ENCODE measurements at places on chromosomes 2 and 18.

DNA sequence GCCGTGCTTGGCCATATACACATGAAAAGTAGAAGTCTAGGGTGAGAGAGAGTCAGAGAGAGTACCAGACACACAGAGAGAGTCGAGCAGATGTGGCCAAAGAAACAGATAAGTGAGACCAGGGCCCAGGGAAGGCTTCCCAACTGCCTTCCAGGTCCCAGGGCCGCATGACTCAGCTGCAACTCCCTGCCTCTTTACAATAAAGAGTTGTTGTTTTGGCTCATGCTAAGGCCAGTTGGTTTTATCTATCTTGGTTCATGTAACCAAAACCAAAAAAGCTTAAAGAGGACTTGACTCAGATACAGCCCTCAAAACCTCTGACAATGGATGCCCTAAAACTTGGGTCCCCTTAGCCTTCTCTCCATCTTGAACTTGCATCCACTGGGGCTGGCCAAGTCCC is 36.9 kb downstream of the REEP1 start:
- DNase-seq = no peak

- DNase-seq = no peak
Measured at GRCh38 chr2:122523143-122523542, 767.7 kb downstream of the TSN start.

DNA sequence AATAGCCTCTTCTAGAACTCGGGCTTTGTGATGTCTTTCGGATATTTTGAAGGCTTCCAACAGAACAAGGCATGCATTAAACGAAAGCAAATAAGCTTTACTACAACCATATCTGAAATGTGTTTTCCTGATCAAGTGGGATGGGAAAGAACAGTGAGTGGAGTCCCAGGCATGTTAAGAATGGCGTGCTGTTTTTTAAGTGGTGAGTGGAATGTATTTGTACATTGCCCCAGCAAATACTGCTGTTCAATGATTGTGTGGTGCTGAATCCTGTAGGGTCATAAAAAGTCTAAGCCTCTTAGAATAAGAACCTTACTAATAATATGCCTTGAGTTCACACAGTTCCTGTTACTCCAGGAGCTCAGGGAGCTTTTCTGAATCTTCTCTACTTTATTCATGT is 52.5 kb downstream of the POMC start:
- no peak for DNase-seq

GRCh38 chr2:237431372-237431771 is 17.4 kb upstream of the COL6A3 start:
- no peak for DNase-seq

DNA sequence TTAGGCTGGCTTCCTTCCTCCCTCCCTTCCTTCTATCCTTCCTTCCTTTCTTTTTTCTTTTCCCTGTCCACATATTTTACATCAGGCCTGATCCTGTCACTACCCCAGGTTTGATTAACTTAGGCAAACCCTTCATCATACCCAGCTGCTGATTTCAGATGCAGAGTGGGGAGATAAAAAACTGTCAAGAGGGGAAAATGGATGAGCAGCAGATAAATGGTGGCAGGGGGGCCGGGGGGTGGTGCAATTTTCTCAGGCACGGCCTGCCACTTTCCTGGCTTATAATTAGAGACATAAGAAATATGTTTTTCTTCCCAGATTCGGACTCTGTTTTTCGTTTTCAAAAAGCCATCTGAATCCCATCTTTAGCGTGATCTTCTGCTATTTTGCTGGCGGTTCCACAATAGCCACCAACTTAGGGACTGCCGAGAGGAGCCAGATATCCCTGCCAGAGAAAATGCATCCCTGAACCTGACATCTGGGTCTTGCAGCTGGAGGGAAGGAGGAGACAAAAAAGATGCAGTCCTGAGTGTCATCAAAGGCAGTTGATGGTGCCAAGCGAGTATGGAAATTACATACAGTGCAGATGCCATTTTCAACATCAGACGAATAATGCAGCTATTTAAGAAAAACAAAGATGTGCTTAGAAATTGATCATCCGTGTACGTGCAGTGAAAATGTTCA is 49.9 kb downstream of the CXCR4 start:
- DNase-seq = no peak

GRCh38 chr2:19949071-19949470 is 40.8 kb downstream of the WDR35 start:
- no peak for DNase-seq

DNA sequence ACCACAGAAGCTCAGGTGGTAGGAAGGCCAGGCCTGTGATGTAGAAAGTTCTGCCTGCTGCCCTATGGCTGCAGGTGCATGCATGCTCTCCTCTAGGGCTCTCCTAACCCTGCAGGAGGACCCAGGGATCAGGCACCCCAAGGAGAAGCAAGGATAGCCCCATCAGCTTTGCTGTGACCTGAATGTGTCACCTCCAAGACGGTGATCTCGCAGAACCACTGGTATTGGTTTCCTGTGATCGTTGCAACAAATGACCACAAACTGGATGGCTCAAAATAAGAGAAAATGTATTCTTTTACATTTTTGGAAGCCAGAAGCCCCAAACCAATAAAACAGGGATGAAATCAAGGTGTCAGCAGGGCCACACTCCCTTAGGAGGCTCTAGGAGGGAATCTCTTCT is 327.3 kb downstream of the BCL11A start:
- DNase-seq = no peak

DNA sequence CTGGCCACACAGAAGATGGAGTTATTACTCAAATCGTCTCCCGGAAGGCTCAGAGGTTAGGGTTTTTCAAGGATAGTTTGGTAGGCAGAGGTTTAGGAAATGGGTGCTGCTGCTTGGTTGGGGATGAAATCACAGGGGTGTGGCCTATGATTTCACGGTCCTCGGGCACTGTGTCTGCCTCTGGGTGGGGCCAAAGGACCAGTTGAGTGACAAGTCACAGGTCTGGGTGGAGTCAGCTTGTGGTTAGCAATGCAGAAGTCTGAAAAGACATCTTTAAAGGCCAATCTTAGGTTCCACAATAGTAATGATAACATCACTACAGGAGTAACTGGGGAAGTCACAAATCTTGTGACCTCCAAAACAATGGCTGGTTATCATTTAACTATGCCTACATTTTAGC is 387.8 kb downstream of the ZNF521 start:
- no peak for DNase-seq

DNA sequence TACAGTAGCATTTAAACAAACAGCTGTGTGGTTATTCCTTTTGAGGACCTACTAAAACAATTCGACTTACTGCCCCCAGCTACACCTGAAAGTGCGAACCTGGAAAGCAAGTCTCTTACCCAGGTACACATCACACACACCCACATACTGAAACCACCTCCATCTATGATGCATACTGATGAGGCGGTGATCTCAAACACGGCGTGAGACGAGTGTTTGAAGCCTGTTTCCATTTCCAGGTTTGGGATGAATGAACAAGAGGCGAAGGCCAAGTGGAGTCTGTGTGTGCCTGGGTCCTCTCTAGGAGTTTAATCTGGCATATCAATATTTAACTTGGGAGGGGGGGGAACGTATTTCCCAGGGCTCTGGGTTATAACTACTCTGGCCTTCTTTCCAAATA is 1.6 kb downstream of the TMEM185B start:
- no peak for DNase-seq

DNA sequence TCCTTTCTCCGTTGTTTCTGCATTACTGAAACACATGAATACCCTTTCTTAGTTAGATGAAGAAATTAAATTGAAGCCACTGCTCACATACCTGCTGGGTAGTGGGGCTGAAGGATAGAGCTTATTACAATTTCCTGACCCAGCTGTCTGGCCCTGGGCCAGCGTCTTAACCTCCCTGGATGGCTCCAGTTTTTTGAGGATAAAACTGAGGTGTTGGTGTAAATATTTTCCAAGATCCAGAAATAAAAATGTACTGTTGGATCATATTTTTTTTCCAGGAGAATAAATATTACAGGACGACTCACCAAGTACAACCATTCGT is 3.5 kb downstream of the RNF144A start:
- DNase-seq = no peak

GRCh38 chr2:140108706-140109475 is 1328.7 kb upstream of the NXPH2 start:
- no peak for DNase-seq

DNA sequence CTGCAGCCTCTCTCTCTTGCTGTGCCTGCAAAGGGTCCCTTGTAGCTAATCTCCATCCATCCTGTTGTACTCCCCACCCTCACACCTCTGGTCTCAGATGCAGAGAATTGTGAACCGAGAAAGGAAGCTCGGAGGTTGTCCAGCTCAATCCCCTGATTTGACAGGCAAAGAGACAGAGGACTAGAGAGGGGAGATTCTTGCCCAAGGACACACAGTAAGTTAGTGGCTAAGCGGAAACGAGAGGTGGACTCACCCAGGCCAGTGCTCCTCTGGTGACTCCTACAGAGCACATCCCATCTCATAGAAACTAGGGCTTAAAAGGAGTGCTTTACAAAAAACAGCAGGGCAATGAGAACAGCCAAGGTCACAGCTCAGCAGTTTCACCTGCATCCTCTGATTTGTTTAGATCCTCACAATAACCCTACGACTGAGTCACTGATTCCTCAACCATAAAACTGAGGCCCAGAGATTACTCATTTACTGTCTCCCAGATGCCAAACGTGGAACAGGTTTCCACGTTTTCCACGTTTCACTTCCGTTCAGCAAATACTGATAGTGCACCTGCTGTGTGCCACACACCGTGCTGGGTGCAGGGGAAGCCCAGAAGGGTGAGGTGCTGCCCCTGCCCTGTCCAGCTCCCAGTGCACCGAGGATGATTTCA is 22.1 kb downstream of the EHD3 start:
- DNase-seq = no peak

GRCh38 chr2:235523486-235524150 is 29.8 kb downstream of the AGAP1 start:
- no peak for DNase-seq

GRCh38 chr2:167336213-167336612 is 447.9 kb downstream of the XIRP2 start:
- no peak for DNase-seq

DNA sequence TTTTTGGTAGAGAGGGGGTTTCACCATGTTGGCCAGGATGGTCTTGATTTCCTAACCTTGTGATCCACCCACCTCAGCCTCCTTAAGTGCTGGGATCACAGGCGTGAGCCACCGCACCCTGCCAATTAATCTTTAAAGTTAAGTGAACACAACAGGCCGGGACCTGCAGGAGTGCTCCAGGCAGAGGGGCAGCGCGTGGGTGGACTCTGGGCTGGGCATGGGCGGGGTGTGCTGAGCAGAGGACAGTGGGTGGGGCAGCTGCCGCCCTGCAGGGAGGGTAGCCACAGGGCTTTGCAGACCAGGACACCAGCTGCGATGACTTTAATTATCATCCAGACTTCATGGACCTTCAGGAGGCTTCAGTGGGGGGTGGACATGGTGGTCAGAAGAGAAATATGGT is 8.8 kb upstream of the GPR148 start:
- no peak for DNase-seq

DNA sequence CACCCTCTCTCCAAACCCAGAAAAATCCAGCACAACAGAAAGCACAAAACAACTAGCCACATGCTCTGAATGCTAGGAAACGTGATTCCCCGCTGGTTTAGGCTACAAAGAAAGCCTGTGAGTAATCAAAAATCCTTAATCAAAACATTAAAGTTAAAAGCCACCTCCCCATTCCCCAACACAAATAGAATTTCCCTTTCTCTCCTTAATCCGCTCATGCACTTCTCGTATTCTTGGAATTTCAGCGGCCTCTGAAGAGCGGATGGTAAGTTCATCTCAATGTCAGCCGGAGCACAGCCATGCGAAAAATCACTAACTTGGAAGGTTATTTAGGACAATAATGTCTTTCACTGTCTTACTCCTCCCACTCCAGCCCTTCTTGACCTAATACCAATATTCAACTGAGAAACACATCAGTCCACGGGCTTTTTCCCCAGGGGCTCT is 126.7 kb downstream of the OSBPL1A start:
- no peak for DNase-seq

DNA sequence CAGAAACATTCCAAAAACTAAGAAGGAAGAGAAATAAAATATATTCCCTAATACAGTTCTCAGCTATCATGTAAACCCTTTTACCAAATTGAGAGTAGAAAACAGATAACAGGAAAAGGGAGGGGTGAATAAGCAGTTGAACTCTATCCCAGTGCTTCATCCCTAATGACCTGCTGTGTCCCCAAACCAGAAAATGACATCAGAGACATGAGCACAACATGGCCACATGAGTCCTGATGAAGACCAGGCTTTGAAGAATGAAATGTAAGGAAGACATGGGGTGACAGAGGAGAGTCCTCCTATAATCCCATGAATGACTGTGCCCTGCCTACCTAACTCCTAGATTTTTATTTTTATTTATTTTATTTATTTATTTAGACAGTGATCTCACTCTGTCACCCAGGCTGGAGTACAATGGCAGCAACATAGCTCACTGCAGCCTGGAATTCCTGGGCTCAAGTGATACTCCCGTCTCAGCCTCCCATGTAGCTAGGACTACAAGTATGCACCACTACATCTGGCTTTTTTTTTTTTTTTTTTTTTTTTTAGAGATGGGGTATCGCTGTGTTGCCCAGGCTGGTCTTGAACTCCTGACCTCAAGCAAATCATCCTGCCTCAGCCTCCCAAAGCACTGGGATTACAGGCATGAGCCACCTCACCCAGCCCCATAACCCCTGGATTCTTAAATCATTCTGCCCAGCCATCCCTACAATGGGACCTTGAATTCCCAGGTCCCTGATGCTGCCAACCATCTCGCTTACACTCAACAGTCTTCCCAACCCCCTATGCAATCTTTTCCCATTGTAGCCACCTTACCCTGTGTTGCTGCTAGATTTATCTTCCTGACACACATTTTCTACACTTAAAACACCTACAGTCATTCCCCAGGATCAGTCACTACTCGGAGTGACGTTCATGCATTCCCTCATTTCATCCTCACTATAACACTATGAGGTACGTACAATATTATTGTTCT is 64.5 kb downstream of the ANKRD44 start:
- no peak for DNase-seq

- no peak for DNase-seq
Measured at GRCh38 chr2:207448006-207448405, 81.8 kb upstream of the CREB1 start.

DNA sequence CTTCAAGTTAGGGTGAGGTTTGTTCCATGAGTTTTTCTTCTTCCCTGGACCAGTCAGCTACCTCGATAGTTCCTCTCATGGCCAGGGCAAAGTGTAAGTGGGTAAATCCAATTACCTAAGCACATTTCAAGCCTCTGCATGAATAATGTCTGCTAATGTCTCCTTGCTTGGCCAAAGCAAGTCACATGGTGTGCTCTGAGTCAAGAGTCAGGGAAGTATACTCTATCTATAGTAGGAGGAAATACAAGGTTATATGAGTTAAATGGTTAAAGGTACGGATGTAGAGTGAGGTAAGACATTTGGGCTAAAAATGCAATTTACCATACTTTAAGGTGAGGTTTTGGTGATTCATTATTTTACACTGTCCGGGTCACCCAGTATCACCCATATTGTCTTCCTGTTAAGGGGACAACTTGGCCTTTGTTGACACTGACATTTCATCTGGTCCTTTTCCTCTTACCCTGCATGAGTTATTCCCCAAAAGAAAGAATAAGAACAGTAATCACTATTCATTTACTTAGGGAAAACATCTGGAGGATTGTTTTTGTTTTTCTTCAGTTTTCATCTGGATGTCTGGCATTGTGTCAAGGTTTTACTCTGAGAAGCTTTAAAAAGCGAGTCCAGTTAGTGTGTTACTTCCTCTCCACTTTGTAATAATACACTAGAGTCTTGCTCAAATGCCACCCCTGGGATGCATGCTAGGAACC is 405.5 kb downstream of the RND3 start:
- no peak for DNase-seq

- DNase-seq = no peak
Measured at GRCh38 chr2:24822049-24822706, 29.0 kb downstream of the CENPO start.

GRCh38 chr2:240557101-240557751 is 562 bp downstream of the ANKMY1 start:
- DNase-seq = no peak

- DNase-seq = no peak
Measured at GRCh38 chr2:9644603-9645002, 13.8 kb upstream of the YWHAQ start.
